ENCODE measurements at places on chromosomes 2 and 18. TPM values are rescaled to one million over a fixed set of nuclear protein-coding genes. Genes with fewer than 3 reads are reported as not detected.

MSTN gene
- under 0.01 TPM for total RNA-seq

ASB18 gene
- not detected for total RNA-seq

KCNE4 gene
- total RNA-seq: 10.8 TPM

ANKRD30BL gene
- not detected for total RNA-seq

SNRNP27 gene
- 38.0 TPM for total RNA-seq

KCNF1 gene
- under 0.01 TPM for total RNA-seq

ADAM17 gene
- 50.1 TPM for total RNA-seq

RTP5 gene
- total RNA-seq: not detected

BCL2 gene
- 1.6 TPM for total RNA-seq

APCDD1 gene
- 4.4 TPM for total RNA-seq

OSBPL1A gene
- total RNA-seq: 40.3 TPM

WNT6 gene
- not detected for total RNA-seq

IL36B gene
- total RNA-seq: not detected

ABCG8 gene
- total RNA-seq: not detected

DUSP2 gene
- 0.66 TPM for total RNA-seq

PSMA8 gene
- not detected for total RNA-seq

DUSP19 gene
- total RNA-seq: 4.6 TPM

TMEM169 gene
- 0.40 TPM for total RNA-seq

DLX1 gene
- total RNA-seq: 0.62 TPM

KIF1A gene
- not detected for total RNA-seq

CCDC74A gene
- total RNA-seq: 7.3 TPM

RHOB gene
- total RNA-seq: 168 TPM

POTEI gene
- total RNA-seq: not detected

ACVR2A gene
- 4.3 TPM for total RNA-seq

LYG2 gene
- not detected for total RNA-seq

SAG gene
- total RNA-seq: not detected

GKN1 gene
- not detected for total RNA-seq

FAP gene
- total RNA-seq: 91.9 TPM

DIPK1C gene
- total RNA-seq: not detected

PAX3 gene
- total RNA-seq: not detected

ITPRIPL1 gene
- 0.26 TPM for total RNA-seq

HOXD13 gene
- total RNA-seq: not detected

HAAO gene
- total RNA-seq: 0.53 TPM

GAREM2 gene
- total RNA-seq: 0.53 TPM

RESP18 gene
- not detected for total RNA-seq

SPTBN1 gene
- total RNA-seq: 796 TPM

CHRNA1 gene
- 0.13 TPM for total RNA-seq

SERPINB4 gene
- total RNA-seq: not detected

FAM117B gene
- total RNA-seq: 1.5 TPM

TUBB8B gene
- not detected for total RNA-seq

TCF23 gene
- total RNA-seq: not detected

NR4A2 gene
- 9.4 TPM for total RNA-seq

SCYGR4 gene
- not detected for total RNA-seq

CDC42EP3 gene
- 4.5 TPM for total RNA-seq

DDX18 gene
- total RNA-seq: 35.1 TPM

SERPINE2 gene
- 1,107 TPM for total RNA-seq

SLC14A1 gene
- 443 TPM for total RNA-seq

CFC1 gene
- total RNA-seq: not detected

ODC1 gene
- 227 TPM for total RNA-seq

RAB17 gene
- total RNA-seq: 0.26 TPM

ZNF804A gene
- 0.25 TPM for total RNA-seq

CASP8 gene
- total RNA-seq: 18.9 TPM

CTAGE1 gene
- 0.12 TPM for total RNA-seq

SLC19A3 gene
- total RNA-seq: 0.40 TPM

NPPC gene
- 0.26 TPM for total RNA-seq

SRSF7 gene
- 134 TPM for total RNA-seq

CTDP1 gene
- total RNA-seq: 20.7 TPM

BARD1 gene
- total RNA-seq: 34.0 TPM

ZC3H8 gene
- total RNA-seq: 5.0 TPM

All from aortic smooth muscle cell (primary cell).